ENCODE measurements at places on chromosomes 3 and 15. TPM values are rescaled to one million over a fixed set of nuclear protein-coding genes. Genes with fewer than 3 reads are reported as not detected.

Gene SPRED1
- 16.2 TPM for total RNA-seq

Gene DPPA2
- not detected for total RNA-seq

GRCh38 chr3:120773932-120774331 is 31.4 kb downstream of the GTF2E1 start:
- ATAC-seq: no peak

Gene VGLL3
- 12.5 TPM for total RNA-seq

Gene DCLK3
- total RNA-seq: 0.62 TPM

GRCh38 chr3:113148284-113148683 is 63.1 kb upstream of the BOC start:
- ATAC-seq: no peak

Gene NR2E3
- not detected for total RNA-seq

DNA sequence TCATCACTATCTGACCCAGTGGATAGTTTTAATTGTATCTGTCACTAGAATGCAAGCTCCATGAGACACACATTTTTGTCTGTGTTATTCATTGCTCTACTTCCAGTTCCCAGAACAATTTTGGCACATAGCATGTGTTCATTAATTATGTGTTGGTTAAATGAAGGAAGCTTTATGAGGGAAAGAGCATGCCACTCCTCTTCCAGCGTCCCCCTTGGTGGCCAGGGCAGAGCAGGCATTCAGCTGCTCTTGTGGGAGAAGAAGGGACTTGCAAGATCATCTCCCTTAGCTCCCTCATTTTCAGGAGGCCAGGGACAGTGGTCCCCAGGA is 489 bp upstream of the GALNT15 start:
- peak; percentile 21 for ATAC-seq

DNA sequence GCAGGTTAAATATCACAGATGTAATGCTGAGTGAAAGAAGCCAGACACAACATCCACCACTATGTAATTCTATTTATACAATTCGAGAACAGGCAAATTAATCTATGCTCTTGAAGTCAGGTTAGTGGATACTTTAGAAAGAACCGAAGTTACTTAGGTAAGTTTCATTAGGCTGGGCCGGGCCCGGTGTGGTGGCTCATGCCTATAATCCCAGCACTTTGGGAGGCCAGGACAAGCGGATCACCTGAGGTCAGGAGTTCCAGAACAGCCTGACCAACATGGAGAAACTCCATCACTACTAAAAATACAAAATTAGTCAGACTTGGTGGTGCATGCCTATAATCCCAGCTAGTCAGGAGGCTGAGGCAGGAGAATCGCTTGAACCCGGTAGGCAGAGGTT is 1105.7 kb downstream of the NSUN3 start:
- ATAC-seq: no peak

Gene OSTN
- total RNA-seq: not detected

Gene HGD
- not detected for total RNA-seq

DNA sequence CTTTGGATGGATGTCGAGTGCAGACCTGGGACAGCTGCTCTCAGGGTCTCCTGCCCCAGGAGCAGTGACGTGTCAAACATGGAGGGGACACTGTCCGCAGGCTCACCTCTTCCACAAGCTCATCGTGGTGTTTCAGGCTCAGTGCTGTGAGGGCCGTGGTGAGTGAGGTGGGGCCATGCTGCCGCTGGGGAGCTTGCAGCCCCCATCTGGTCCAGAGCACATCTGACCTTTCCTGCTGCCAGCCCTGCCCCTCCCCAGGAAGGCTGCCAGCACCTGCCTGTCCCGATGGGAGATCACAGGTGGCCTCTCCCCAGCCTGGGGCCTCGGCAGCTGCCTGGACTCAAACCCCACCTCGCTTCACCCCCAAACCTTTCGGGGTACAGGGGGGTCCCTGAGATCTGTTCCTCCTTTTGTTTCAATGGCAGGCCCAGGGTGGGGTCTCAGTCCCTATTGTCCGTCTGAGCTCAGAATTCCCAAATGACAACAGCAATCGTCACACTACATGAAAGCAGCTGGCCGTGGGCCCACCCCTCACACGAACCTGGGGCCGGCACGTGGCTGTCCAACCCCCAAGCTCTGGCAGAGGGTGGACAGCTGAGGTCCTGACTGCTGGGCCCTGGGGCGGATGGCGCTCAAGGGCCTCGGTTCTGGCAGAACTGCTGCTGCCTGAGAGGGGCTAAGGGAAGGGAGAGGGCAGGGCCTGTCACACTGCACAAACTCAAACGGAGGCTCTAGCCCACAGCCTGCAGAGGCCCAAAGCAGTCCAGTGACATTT is 65.0 kb upstream of the RPL32 start:
- ATAC-seq: no peak

Gene CLDN18
- not detected for total RNA-seq

Gene IL12A
- total RNA-seq: 3.3 TPM

DNA sequence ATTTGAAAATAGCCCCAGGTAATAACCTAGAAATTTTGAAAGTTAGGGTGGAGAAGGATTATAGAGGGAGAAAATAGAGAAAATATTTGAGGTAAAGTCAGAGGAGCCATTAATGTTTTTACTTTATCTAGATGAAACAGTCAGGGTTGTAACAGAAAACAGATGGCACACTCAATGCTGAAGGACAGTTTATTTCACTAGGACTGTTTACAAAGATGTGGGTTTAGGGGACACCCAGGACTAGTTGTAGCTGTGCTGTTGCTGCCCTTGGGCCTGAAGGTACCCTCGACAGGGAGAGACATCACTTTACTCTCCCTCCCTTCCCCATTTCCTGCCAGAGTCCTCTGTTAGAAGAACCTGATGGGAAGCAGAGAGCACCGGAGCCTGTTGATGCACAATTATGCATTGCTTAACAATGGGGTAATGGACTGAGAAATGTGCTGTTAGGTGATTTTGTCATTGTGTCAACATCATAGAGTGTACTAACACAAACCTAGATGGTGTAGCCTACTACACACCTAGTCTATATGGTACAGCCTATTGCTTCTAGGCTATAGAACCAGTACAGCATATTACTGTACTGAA is 103.8 kb downstream of the GALK2 start:
- no peak for ATAC-seq

Gene RAB6B
- total RNA-seq: 5.0 TPM

Gene ISL2
- 3.8 TPM for total RNA-seq

DNA sequence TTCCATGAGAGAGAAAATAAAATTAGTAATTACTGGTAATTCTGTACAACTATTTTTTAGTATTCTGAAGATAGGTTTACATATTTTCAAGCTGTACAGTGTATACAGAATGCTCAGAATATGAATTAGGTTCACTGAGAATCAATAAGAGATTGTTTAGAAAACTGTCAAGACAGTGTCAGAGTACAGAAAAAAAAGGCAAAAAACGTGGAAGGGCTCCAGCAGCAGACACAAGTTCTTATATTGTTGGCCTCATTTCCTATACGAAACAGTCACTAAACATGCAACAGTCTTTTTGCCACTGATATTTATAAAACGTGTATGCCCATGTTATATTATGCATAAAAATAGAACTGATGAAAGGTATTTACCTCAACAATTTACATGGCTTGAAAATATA is 103.9 kb downstream of the ISL2 start:
- no peak for ATAC-seq

- no peak for ATAC-seq
Observed at GRCh38 chr15:49179433-49180190, 9.6 kb downstream of the GALK2 start.

Gene GREM1
- total RNA-seq: 365 TPM

GRCh38 chr3:160458151-160458550 is 8.6 kb upstream of the TRIM59 start:
- ATAC-seq: no peak

GRCh38 chr15:41983621-41984571 is 11.5 kb upstream of the EHD4 start:
- ATAC-seq: no peak

GRCh38 chr15:35290301-35290721 is 205.2 kb upstream of the NANOGP8 start:
- ATAC-seq: no peak

- ATAC-seq: no peak
Observed at GRCh38 chr3:30539206-30539605, 67.2 kb upstream of the TGFBR2 start.

- ATAC-seq: no peak
Observed at GRCh38 chr15:82159922-82160321, 102.6 kb downstream of the EFL1 start.

- no peak for ATAC-seq
Observed at GRCh38 chr3:174536319-174536718, 322.8 kb upstream of the NAALADL2 start.

GRCh38 chr15:90645873-90646575 is 71.1 kb upstream of the BLM start:
- no peak for ATAC-seq

- no peak for ATAC-seq
Observed at GRCh38 chr3:105979961-105980360, 111.1 kb upstream of the CBLB start.

Gene SNURF
- 33.8 TPM for total RNA-seq

GRCh38 chr15:100279849-100280248 is 61.9 kb downstream of the ADAMTS17 start:
- no peak for ATAC-seq

GRCh38 chr3:104526901-104527401 is 839.8 kb upstream of the ALCAM start:
- no peak for ATAC-seq

DNA sequence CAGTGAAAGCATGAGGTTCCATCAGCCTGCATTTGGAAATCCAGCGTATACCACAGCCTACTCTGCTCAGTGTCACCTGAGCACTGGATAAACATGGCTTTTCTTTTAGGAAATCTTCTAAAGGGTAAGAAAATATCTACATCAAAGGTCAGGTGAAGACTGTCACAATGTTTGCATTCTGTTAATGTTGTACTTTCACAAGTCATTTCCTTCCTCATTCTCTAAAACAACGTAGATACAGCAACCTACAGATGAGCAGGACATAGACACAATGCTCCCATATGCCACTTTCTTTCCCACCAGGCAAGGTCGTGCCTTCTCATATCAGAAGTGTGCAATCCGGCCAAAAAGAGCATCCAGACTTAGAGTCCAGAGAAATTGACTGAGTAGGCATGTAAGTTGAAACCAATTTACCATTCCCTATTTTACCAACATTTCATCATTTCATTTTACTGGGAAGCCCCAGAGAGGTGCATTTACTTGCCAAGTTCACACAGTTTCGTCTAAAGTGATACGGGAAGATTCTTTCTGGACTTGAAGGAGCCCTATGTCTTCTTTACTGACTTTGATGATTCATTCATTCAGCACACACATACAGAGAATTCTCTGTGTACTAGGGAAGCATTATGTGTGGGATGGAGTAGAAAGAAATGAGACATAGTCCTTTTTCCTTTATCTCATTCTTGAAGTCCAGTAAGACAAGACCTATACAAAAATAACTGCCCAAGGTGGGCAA is 30.6 kb upstream of the LPP start:
- no peak for ATAC-seq

DNA sequence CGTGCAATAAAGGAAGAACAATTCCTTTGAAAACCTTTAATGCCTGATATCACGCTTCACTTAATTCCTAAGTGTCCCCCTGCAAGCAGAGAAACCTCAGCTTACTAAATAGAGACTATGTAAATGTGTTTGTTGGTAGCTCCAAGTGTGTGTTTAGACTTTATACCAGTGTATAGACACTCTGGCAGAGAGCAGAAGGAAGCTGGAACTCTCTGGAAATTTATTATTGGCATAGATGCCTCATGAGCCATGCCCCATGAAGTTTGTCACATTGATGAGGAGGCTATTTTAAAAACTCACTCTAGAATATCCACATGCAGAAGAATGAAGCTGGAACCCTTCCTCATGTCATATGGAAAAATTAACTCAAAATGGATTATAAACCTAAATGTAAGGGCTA is 99.9 kb downstream of the THRB start:
- no peak for ATAC-seq

DNA sequence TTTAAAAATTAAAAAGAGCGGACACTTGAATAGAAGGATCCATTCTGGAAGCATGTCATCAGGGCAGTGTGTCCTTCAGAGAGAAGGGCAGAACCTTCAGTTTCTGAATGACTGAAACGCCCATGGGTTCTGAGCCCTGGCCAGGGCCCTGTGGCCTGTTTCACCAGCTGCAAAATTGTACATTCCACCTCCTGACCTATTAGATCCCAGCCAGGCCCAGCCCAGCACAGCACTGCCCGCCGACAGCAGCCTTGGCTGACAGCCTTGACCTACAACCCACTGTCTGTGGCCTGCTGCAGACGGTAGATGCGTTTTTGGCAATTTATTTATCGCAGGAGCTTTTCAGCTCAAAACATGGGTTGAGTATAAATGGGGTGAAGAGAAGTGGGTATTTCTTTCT is 5.9 kb upstream of the POLG start:
- ATAC-seq: no peak

DNA sequence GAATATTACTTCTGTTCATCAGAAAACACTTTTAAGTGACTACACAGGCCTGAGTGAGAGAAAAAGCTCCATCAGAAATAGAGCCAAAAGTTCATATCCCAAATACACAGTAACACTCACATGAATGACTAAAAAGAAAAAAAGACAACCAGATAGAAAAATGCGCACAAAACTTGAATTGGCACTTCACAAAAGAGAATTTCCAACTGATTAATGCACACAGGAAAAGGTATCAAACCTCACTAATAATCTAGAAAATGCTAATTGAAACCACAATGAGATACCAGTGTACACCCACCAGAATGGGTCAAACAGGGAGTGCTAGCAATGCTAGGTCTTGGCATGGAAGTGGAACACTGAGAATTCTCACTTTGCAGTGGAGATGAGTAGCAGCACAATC is 78.6 kb downstream of the HERC2 start:
- no peak for ATAC-seq

Gene BTD
- 42.5 TPM for total RNA-seq

GRCh38 chr3:15997274-15997943 is 177.1 kb upstream of the GALNT15 start:
- ATAC-seq: no peak

DNA sequence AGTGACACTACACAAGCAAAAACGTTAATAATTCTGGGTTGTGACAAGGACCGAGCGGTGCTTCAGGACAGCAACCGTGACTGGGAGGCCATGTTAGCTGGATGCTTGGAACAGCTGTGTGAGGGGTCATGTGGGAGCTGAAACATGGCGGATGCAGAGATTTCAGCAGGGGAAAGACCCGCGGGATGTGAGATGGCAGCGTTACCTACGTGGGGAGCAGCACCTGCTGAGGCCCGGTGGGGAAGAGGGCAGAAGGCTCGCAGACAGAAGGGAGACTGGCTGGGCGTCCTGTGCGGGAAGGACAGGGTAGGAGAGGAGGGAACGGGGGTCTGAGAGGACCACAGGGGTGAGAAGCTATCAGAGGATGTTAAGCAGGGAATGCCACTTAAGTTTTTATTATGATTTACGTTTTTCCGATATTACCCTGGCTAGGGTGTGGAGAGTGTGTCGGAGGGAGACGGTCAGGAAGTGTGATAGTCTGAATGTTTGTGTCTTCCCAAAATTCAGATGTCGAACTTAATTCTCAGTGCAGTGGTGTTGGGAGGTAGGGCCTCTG is 228.8 kb upstream of the LYSMD4 start:
- no peak for ATAC-seq

- ATAC-seq: no peak
Observed at GRCh38 chr15:90497912-90498311, 31.8 kb upstream of the CRTC3 start.

DNA sequence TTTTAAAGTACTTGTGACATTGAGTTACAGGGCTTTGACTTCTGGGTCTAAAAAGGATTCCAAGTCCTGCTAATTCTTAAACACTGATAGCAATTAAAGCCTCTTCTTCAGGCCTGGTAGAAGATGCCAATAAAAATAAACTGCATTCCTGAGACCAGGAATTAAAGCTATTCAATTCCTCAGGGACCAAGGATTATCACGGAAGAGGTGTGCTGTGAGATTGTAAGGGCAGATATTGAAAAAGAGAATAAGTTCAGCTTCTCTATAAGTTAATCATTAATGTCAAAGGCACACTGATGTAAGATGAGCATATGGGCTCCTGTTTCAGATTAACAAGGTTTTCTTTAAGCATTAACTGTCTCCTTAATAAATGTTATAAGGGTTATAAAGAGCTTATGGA is 611.3 kb downstream of the SI start:
- no peak for ATAC-seq
